Tibial nerve (tissue), 4 donors: ENCODE measurements at places on chromosomes 13 and 19. TPM values are rescaled to one million over a fixed set of nuclear protein-coding genes. Genes with fewer than 3 reads are reported as not detected.

DNA sequence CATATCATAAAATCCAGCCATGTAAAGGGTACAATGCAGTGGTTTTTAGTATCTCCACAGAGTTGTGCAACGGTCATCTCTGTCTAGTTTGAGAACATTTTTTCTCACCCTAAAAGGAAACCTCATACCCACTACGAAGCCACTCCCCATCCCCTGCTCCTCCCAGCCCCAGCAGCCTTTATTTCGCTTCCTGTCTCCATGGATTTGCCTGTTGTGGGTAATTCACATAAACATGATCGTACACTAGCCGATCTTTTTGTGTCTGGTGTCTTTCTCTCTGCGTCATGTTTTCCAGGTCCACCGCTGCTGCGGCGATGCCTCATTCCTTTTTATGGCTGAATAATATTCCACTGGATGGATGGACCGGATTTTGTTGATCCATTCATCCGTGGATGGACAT lies 28.6 kb downstream of the BICRA start:
- no peak for DNase-seq

- no peak for DNase-seq
Observed at GRCh38 chr19:8204961-8205360, 4.2 kb upstream of the CERS4 start.

DNA sequence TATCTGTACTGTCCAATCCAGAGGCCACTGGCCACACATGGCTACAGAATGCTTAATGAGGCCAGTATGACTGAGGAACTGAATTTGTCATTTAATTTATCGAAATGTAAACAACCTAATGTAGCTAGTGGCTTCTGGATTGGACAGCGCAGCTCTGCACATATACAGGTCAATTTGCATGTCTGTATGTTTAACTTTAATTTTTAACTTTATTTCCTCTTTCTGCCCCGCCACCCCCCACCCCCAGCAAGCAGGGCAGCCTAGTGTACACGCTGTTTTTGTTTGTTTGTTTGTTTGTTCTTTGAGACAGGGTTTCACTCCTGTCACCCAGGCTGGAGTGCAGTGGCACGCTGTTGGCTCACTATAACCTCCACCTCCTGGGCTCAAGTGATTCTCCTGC lies 15.5 kb downstream of the ZSWIM9 start:
- DNase-seq = no peak

DNA sequence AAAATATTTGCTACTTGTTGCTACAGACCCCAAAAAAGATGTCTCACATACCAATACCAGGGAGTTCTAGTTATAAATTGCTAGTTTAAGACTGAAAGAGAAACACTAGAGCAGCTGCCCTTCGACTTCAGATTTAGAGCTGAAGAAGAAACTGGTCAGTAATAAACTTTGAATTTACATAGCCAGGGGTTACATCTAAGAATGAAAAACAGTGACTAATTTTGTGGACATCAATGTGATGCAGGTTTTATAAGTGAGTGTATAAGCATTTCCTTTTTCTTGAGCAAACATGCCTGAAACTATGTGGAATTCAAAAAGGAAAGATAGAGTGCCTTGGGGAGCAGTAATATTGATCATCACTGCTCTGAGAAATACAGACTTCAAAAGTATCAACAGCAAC lies 724.9 kb upstream of the MIR17HG start:
- no peak for DNase-seq

GRCh38 chr13:98916403-98916802 lies 61.5 kb downstream of the DOCK9 start:
- no peak for DNase-seq

DNA sequence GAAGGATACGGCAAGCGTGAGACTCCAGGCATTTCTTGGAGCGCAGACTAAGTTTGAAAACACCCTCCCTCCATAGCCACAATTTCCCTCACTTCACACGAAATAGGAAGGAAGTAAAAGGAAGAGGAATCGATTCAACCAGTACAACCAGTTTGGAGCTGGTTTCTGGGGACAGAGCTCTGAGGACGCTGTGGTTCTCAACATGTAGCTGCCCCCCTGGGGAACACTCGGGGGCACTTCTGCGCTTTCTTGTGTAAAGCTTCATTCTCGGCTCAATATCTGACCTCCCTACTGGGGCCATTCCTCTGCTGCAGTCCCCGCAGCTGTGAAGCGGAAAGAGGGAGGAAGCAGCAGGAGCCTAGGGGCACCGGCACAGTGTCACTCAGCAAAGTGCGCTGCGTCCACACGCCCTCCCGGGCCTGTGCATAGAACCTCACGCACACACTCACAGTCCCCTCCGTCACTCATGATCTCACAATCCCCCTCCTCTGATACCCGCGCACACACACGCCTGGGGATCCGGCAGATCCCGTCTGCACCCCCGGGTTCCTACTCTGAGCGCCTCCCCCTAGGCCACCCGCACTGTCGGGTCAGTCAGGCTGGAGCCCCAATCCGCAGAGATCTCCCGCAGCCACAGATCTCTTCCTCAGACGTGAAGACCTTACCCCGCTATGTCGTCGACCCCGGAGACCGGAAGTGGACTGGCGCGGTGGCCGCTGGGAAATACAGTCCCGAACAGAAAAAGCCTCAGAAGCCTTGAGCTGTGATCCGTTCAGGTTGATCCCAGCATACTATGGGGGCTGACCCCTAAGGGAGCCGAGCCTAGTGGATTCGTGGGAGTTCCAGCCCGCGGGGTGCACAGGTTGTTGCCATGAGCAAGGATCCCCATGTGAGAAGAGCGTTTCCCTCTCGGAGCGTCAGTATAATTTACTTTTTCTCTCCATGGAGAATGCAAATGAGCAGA lies at the start of gene ZNF780A:
Gene ZNF780A, minus strand, starts transcription at position 703 of the 964 bp plus-strand sequence. CDS start 6,190 bp downstream, outside the sequence.
- peak; percentile 37 for DNase-seq

- no peak for DNase-seq
Observed at GRCh38 chr19:2942928-2943640, 1.7 kb downstream of the ZNF77 start.

DNA sequence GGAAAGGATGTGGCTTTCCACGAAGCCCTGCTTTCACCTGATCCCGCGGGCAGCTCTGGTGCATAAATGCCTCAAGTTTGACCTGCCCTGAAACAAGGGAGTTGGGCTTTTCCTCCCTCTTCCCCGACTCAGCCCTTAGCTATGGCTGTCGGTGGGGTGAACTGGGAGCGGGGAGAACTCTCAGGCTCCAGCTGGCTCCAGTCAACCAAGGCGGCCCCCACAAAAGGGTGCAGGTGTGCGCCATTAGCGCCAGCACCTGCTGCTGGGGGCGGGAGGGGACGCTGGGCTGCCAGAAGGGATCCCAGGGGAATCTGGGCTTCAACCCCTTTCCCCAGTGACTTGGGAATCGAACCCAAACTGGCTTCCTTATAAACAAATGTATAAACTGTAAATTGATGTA lies 7.1 kb upstream of the DHRS12 start:
- DNase-seq = no peak

DNA sequence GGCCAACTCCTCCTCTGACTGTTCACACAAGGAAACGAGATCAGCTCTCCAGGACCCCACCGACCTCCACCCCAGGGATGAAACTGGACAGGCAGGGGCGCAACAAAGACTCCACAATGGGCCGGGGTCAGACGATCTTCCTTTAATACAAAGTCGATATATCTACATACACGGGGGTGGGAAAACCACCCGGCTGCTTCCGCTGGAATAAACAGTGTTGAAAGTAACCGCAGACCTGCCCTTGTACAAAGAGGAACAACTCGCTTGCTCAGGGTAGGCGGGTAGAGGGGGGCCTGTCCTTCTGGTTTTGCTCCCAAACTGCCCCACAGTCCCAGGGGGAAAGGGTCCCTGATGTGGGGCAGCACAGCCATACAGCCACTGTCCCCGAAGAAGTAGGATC lies 135.2 kb downstream of the PTPRS start:
- no peak for DNase-seq

DNA sequence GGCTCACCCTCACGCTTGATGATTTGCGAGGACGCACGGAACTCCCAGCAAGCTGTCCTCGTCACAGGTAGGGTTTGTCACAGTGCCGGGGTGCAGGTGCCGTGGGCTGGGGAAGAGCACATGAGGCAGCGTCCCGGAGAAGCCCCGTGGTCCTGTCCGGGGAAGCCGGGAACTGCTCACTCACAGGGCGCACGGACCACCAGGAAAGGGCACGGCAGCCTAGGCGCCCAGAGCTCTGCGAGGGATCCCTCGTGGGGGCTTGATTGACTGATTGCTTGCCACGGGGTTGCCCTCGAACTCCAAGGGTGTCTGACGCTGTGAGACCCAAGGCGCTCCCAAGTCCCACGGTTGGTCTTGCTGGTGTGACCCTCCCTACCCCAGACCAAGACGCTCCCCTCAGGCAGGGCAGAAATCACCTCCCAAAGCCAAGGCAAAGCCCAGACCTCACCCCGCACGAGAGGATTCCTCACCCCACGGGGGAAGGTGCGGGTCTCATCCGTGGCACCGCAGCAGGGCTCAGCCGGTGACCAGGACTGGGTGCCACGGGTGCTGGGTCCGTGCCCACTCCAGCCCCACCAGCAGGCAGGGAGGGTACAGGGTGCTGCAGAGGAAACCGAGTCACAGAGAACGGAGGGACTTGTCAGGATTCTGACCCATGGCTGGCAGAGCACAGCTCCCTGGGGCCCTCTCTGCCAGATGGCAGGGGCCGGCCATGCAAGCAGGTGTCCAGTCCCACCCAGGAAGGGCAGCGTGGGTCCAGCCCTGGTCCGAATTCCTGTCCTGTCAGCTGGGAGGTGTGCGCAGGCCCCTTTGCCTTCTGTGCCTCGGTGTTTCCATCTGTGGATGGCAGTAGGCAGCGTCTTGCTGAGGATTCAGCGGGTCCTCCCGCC lies 7.7 kb downstream of the C2CD4C start:
- DNase-seq = no peak

DNA sequence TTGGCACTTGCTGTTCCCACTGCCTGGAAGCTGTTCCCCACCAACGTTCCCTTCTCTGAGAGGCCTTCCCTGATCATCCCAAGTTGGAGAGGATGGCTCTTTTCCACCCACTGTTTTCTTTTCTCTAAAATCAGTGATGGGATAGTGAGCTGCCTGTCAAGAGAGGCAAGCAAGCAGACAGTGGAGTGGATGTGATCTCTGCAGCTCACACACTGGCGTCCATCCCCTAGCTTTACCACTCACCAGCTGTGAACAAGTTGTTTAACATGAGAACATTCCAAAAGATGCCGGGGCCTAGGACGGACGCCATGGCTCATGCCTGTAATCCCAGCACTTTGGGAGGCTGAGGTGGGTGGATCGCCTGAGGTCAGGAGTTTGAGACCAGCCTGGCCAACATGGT lies 28.0 kb upstream of the SEMA6B start:
- no peak for DNase-seq

- DNase-seq = no peak
Observed at GRCh38 chr13:114157869-114158495, 21.1 kb upstream of the CFAP97D2 start.

- DNase-seq = no peak
Observed at GRCh38 chr19:548886-549830, 5.3 kb downstream of the GZMM start.

DNA sequence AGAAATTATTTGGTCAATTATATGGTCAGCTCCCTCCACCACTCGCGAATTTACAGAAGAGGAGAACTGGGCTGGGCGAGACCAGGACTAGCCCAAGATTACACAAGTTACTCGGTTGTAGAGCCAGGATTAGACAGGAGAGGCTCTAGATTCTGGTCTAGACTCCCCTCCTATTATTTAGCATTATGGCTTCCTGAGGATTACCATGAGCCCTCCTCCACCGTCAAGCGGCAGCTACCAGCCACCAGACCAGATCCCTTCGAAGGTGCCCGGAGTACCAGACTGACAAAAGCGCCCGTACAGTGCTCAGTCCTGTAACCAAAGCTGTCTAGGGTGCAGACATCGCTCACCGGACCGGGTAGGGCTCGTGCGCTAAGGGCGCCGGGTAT lies 497 bp upstream of the MLNR start:
- no peak for DNase-seq

GRCh38 chr19:11197291-11198174 lies at the start of gene KANK2:
TSS of gene KANK2 (minus strand) at chr19:11197545. CDS start at chr19:11194511, 3,034 bp downstream.
- DNase-seq = peak; percentile 74

DNA sequence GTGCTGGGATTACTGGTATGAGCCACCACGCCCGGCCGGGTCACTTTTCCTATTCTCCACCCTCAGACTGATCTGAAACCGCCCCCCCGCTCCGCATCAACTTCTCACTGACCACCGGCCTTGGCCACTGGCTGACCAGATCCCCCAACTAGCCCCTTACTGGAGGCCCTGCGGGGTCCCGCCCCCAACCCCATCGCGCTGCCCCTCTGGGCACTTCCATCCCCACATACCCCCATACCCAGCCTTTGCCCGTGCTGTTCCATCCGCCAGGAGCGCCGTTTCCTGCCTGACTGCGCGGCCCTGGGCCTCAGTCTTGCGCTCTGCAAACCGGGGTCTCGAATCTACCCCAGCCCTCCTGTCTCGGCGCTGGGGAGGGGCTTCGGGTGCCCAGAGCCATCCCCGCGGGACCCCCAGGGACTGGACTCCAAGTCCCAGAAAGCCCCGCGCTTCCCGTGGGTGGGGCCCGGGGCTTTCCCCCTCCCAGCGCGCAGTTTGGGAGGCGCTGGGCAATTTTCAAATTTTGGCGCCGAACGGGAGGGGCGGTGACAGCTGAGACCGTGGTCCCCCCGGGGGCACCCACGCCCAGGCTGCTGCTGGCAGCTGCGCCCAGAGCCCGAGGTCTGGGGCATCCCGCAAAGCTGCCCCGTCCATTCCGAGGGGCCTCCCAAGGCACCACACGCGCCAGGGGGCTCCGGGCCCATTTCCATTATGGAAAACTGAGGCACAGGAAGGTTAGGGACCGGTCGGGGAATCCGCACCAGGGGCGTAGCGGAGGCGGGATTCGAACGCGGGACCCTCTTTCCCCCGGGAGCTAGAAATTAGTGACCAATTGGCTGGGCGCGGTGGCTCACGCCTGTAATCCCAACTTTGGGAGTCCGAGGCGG lies 5.2 kb upstream of the LMNB2 start:
- DNase-seq = no peak

GRCh38 chr19:33802801-33803200 lies 6.1 kb downstream of the KCTD15 start:
- DNase-seq = no peak

GRCh38 chr13:36088001-36088400 lies 43.2 kb downstream of the DCLK1 start:
- no peak for DNase-seq

The SKA3 gene
- total RNA-seq = 0.20 TPM

The PCDH9 gene
- total RNA-seq = 28.6 TPM

The CDC16 gene
- total RNA-seq = 76.5 TPM

The ATG4D gene
- 11.5 TPM for total RNA-seq

The PCDH17 gene
- total RNA-seq = 5.0 TPM
